SK-N-DZ (cell line): ENCODE measurements at places on chromosomes 2 and 18.

DNA sequence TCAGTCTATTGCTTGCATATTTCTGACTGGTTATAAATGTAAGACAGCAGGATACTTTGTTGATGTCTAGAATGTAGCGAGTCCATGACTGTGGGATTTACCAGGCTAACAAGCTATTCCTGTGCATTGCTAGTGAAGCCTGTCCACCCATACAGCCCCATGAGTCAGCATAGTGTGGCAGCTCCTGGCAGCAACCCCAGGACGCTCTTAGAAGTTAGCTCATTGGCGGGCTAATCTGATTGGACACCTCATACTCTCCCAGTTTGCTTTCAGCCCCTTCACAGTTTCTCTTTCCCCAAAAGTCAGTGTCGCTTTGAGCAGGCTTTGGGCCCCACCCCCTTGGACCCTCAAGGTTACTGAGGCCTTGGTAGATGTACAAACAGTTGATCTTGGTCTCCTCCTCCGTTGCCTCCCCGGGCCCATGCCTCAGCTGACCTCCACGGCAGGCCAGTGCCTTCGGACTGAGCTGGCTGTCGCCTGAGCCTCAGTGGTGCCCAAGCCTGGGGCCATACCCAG lies 48.0 kb downstream of the COA5 start:
- no peak for DNase-seq

- DNase-seq, result no peak
Measured at GRCh38 chr18:27301615-27302378, 116.7 kb upstream of the CHST9 start.

DNA sequence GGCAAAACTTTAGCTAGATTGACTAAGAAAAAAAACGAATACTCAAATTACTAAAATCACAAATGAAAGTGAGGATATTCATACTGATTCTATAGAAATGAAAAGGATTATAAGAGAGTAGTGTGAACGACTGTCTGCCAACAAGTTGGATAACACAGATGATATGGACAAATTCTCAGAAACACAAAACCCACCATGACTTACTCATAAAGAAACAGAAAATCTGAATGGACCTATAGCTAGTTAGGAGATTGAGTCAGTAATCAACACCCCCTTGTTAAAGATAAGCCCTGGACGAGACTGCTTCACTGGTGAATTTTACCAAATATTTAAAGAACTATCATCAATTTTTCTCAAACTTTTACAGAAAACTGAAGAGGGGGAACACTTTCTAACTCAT lies 108.8 kb upstream of the TMEM200C start:
- DNase-seq, result no peak

DNA sequence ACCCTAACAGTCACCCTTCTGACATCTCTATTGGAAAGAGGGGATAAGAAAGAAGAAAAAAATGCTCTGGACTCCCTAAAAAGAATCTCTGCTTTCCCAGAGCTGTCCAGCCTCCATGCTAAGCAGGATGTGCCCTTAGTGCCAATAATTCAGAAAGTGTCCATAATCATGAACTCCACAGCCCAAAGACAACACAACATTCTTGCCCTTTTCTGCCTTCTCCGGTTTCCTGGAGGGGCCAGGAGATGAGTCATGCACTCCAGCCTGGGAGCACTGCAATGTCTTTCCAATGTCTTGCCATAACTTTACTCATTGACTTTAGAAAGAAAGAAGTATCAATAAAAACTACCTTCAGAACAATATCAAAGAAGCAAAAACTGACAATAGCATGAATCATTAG lies 44.0 kb downstream of the KLF7 start:
- DNase-seq, result no peak

- no peak for DNase-seq
Measured at GRCh38 chr2:231222318-231223000, 24.0 kb downstream of the ARMC9 start.

GRCh38 chr2:46942143-46942526 lies 26.5 kb upstream of the MCFD2 start:
- no peak for DNase-seq

GRCh38 chr2:30139131-30139870 lies 7.5 kb upstream of the YPEL5 start:
- no peak for DNase-seq

DNA sequence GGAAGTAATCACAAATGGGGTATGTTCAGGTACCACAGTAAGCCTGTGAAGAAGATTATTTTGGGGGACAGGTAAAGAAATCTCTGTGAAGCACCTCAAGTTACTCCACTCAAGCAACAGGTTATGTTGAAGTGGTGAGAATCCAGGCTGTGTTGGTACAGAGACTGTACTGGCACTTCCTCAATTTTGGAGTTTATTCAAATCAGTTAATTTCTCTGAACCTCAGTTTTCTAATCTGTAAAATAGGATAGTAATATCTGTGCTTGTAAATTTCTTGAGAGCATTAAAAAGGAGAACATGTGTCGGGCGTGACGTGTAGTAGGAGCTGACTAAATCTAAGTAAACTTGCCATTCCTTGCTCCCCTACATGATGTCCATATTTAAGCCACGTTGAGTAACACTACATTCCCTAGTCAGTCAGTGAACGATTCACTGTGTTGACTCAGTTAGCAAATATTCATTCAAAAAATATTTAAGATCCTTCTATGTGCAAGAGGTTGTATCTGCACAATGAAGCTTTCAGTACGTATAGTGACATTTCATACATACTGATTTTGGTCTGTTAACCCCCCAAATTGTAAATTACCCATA lies 504.2 kb downstream of the ZEB2 start:
- DNase-seq, result no peak

GRCh38 chr18:48934723-48935432 lies 15.9 kb downstream of the SMAD7 start:
- no peak for DNase-seq

- peak; percentile 52 for DNase-seq
Measured at GRCh38 chr2:7083580-7084509, 166.6 kb downstream of the RNF144A start.

GRCh38 chr18:28846958-28847357 lies 670.0 kb upstream of the CDH2 start:
- no peak for DNase-seq

DNA sequence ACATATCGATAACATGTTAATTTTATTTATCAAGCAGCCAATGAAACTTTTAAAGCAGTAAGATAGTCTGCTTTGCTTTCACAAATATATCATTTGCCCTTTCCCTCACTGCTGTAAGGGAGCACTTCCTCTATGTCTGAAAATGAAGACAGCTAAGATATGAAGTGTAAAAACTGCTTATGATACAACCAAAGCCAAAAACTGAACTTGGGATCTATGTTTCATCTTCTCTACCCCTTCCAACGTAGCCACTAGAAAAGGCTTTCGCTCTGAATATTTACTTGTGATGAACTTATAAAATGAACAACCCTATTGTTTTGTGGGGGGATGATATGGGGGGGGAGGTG lies 140.3 kb downstream of the TCF4 start:
- DNase-seq, result no peak

DNA sequence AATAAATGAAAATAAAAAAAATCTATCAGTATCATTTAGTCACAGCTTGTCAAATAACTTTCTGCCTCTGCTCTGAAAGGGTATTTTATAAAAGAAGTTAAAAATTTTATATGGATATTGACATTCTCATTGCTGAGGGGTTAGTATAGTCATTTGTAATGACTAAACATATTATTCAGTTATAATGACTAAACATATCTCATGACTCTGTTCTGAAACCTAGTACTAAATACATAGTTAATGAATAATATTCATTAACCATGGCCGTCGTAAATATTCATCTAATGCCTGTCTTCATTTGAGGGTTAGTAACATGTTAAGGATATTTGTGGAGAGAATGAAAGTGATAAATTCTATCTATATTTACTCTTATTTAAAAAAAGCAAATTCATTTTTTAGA lies 69.1 kb upstream of the MAP4K3 start:
- DNase-seq, result no peak

GRCh38 chr2:231519975-231520555 lies 10.2 kb downstream of the NMUR1 start:
- DNase-seq, result no peak

DNA sequence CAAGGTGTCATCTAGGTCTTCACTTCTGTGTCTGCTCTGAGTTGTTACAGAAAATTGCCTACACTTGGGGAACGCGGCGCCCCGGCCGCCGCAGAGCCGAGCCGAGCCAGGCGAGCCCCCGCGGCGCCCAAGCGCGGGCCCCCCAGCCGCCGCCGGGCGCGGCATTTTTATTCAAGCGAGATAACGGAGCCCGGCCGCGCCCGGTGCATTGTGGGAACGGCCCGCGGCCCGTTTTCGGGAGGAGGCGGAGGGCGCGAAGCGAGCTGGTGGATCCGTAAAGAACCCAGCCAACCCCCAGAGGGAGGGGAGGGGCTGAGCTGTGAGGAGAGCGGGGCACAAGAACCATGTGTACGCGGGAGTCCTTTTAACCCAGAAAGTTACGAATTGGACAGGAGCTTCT lies 191.8 kb downstream of the FTCDNL1 start:
- peak; percentile 13 for DNase-seq
